ENCODE measurements at places on chromosomes 2 and 18.
A peak's percentile ranks its signal among the peaks of the same experiment; 100 is the strongest.

GRCh38 chr18:2406544-2406943 is 164.8 kb downstream of the METTL4 start:
- H3K27ac ChIP-seq: no peak overlapping the region
- no peak for DNase-seq
- H3K4me3 ChIP-seq: no peak overlapping the region
- no peaks in the 10 kb centered on the region for H3K36me3 ChIP-seq

DNA sequence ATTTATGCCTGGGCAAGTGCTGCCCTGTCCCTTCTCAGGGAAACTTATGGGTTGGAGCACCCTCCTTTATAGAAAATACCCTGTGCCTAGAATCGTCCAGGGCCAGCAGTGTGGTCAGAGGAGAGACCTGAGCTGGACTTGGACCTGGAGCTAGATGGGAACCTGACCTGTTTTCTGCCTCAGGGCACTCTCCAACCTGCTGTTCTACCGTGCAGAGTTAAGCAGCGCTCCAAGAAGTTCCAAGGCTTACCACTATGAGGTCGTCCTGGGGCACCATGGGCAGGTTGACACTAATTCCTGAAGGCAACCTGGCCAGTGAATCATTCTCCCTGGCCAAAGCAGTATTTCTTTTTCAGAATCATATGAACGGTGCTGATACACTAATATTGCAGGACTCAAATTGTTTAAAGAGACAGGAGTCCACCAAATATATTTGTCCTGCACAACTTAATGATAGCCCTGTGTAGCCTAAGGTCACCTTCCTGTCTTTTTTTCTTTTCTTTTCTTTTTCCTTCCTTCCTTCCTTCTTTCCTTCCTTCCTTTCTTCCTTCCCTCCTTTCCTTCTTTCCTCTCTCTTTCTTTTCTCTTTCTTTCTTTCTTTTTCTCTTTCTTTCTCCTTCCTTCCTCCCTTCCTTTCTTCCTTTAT is 455.4 kb upstream of the HNMT start:
- H3K36me3 ChIP-seq: no peaks in the 10 kb centered on the region
- H3K4me1 ChIP-seq: no peaks in the 10 kb centered on the region
- DNase-seq: no peak
- no peak overlapping the region for H3K4me3 ChIP-seq
- no peaks in the 10 kb centered on the region for H3K27me3 ChIP-seq

DNA sequence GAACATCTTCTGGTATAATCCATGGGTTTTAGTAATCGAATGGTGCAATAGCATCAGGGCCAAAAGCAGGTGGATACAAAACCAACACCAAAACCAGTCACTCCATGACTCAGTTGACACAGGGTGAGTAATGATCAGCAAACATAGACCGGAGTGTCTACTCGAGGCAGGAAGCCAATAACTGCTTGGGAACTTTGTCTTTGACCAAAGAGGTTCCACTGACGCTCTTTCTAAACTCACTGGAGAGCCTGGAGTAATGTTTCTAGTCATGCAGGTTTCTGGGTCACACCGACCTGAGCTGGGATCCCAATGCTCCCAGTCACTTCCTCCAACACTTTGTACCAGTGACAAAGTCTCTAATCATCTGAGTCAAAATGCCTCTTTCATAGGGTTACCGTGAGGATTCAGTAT is 30.9 kb downstream of the MREG start:
- H3K36me3 ChIP-seq: peaks cover 4% of the 10 kb centered on the region
- peaks cover 30% of the 10 kb centered on the region for H3K4me1 ChIP-seq
- no peaks in the 10 kb centered on the region for H3K27me3 ChIP-seq
- H3K27ac ChIP-seq: peak overlapping the region; percentile 60

GRCh38 chr2:221747289-221747972 is 175.3 kb upstream of the EPHA4 start:
- no peak overlapping the region for H3K27ac ChIP-seq
- no peak for DNase-seq
- no peaks in the 10 kb centered on the region for H3K4me1 ChIP-seq
- no peaks in the 10 kb centered on the region for H3K27me3 ChIP-seq
- no peaks in the 10 kb centered on the region for H3K36me3 ChIP-seq

DNA sequence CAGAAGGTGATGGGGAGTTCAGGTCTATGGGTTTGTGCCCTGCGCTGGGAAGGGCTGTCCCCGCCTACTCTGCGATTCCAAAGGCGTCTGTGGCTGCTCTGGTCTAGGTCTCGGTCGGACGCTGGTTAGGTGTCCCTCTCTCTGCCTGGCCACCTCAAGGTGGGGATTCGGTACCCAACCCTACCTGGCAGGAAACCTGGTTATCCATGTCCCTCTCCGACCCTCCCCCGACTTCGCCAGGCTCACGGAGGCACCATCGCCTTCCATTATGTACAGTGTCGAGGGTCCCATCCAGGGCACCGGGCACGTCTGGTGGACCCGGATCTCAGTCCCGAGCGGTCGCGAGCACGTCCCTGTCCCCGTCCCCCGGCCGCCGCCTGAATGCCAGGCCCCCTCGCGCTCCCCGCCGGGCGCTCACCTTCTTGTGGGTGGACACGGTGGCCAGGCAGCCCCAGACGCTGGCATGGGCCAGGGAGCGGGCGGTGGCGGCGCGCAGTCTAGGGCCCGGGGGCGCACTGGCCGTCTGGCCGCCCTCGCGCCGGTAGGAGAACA is 628 bp downstream of the CREG2 start:
- no peak for DNase-seq
- no peaks in the 10 kb centered on the region for H3K36me3 ChIP-seq
- H3K27ac ChIP-seq: no peak overlapping the region
- peaks cover 4% of the 10 kb centered on the region for H3K27me3 ChIP-seq
- peak overlapping the region; percentile 71 for H3K4me3 ChIP-seq
- peaks cover 18% of the 10 kb centered on the region for H3K4me1 ChIP-seq

- no peaks in the 10 kb centered on the region for H3K27me3 ChIP-seq
- DNase-seq: no peak
- H3K4me3 ChIP-seq: no peak overlapping the region
- no peaks in the 10 kb centered on the region for H3K36me3 ChIP-seq
Observed at GRCh38 chr18:5998907-5999306, 103.6 kb upstream of the TMEM200C start.

- H3K4me3 ChIP-seq: no peak overlapping the region
- no peaks in the 10 kb centered on the region for H3K27me3 ChIP-seq
- H3K4me1 ChIP-seq: no peaks in the 10 kb centered on the region
- H3K27ac ChIP-seq: no peak overlapping the region
- H3K36me3 ChIP-seq: no peaks in the 10 kb centered on the region
Observed at GRCh38 chr2:58064086-58064485, 17.5 kb downstream of the VRK2 start.

DNA sequence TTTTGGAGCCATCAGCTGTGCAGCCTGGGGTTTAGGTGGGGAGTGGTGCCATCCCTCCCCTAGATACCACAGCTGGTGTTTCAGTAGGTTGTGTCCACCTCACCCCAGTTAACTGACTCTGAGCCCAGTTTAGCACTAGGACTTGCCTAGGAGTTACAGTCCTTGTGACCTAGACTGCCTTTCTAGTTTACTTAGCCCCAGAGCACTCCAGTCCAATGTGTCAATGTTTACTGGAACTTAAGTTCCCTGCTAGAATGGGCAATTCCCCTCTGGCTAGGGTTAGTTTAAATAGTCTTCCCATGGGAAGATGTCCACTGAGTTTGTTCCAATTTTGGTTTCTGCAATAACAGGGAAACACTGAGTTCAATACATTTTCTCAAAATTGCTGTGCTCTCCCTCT is 909.2 kb downstream of the CCDC85A start:
- DNase-seq: no peak
- no peak overlapping the region for H3K4me3 ChIP-seq
- H3K36me3 ChIP-seq: no peaks in the 10 kb centered on the region
- no peaks in the 10 kb centered on the region for H3K27me3 ChIP-seq
- H3K4me1 ChIP-seq: no peaks in the 10 kb centered on the region

GRCh38 chr2:46530639-46531038 is 51.3 kb downstream of the TMEM247 start:
- H3K4me3 ChIP-seq: no peak overlapping the region
- H3K27ac ChIP-seq: no peak overlapping the region
- DNase-seq: no peak
- H3K4me1 ChIP-seq: peaks cover 8% of the 10 kb centered on the region
- peaks cover 2% of the 10 kb centered on the region for H3K27me3 ChIP-seq
- H3K36me3 ChIP-seq: no peaks in the 10 kb centered on the region

- H3K27me3 ChIP-seq: no peaks in the 10 kb centered on the region
- peak; percentile 21 for DNase-seq
- H3K4me1 ChIP-seq: no peaks in the 10 kb centered on the region
- no peaks in the 10 kb centered on the region for H3K36me3 ChIP-seq
- H3K27ac ChIP-seq: no peak overlapping the region
- no peak overlapping the region for H3K4me3 ChIP-seq
Observed at GRCh38 chr2:185215497-185215896, 523.1 kb upstream of the FSIP2 start.

GRCh38 chr18:49050452-49050851 is 99.7 kb upstream of the SMAD7 start:
- H3K36me3 ChIP-seq: no peaks in the 10 kb centered on the region
- H3K4me3 ChIP-seq: no peak overlapping the region
- DNase-seq: no peak

DNA sequence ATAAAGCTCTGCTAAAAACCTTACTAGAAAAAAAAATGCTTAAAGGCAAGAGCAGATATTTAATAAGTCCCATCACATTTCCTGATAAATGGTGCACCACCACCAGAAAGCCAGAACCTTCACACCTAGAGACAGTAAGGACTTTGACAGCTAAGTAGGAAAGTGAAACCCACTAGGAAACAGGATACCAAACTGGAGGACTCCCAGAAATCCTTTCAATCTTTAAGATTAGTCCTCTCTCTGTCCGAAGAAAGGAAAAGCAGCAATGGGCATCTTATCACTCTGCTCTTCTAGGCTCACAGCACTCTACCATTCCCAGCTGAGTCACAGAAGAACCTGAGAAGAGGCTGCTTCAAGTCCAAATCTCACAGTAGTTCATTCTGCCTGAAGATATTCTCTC is 3.7 kb downstream of the DYM start:
- peaks cover 44% of the 10 kb centered on the region for H3K4me1 ChIP-seq
- H3K27me3 ChIP-seq: no peaks in the 10 kb centered on the region
- H3K4me3 ChIP-seq: no peak overlapping the region
- no peak overlapping the region for H3K27ac ChIP-seq
- DNase-seq: no peak

DNA sequence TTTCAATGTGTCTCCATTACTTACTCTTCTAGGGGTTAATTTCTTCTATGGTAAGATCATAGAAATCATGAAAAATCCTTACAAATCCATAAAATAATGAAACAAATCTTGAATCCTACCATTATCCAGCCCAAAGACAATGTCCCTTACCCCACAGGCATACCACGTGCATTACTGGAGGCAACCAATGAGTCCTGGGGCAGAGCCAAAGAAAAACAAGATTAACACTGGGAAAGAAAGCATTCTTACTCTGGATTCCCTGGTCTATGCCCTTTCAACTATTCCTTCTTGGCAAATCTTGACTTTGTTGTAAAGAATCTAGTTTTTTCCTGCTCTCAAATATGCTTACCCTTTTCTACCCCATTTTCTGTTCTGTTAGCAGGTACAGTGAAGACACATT is 3.1 kb upstream of the GALNT1 start:
- H3K4me1 ChIP-seq: peaks cover 14% of the 10 kb centered on the region
- no peak overlapping the region for H3K4me3 ChIP-seq
- no peak overlapping the region for H3K27ac ChIP-seq
- no peak for DNase-seq
- H3K36me3 ChIP-seq: no peaks in the 10 kb centered on the region

- no peaks in the 10 kb centered on the region for H3K27me3 ChIP-seq
- no peaks in the 10 kb centered on the region for H3K4me1 ChIP-seq
- H3K36me3 ChIP-seq: no peaks in the 10 kb centered on the region
- no peak for DNase-seq
- no peak overlapping the region for H3K4me3 ChIP-seq
Observed at GRCh38 chr2:211867845-211868451, 670.7 kb downstream of the ERBB4 start.

- H3K27ac ChIP-seq: no peak overlapping the region
- no peaks in the 10 kb centered on the region for H3K4me1 ChIP-seq
- H3K4me3 ChIP-seq: no peak overlapping the region
- no peaks in the 10 kb centered on the region for H3K27me3 ChIP-seq
Observed at GRCh38 chr2:75728614-75729419, 18.1 kb upstream of the GCFC2 start.

DNA sequence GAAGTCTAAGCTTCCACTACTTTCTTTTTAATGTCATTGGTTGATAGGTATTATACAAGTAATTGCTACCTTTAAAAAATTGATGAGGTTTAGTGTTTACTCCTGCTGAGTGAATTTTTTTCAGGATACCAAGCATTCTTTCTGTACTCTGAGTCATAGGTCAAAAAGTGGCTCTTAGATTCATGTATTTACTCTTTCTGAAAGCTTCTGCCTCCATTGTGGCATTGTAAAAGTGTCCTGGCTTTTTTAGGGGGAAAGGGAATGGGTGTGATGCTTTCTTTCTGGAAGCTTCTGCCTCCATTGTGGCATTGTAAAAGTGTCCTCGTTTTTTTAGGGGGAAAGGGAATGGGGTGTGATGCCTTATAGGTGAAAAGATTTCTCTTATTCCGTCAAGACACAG is 286.5 kb downstream of the LPIN1 start:
- H3K4me1 ChIP-seq: no peaks in the 10 kb centered on the region
- H3K36me3 ChIP-seq: no peaks in the 10 kb centered on the region
- H3K4me3 ChIP-seq: no peak overlapping the region
- no peak overlapping the region for H3K27ac ChIP-seq
- no peak for DNase-seq

DNA sequence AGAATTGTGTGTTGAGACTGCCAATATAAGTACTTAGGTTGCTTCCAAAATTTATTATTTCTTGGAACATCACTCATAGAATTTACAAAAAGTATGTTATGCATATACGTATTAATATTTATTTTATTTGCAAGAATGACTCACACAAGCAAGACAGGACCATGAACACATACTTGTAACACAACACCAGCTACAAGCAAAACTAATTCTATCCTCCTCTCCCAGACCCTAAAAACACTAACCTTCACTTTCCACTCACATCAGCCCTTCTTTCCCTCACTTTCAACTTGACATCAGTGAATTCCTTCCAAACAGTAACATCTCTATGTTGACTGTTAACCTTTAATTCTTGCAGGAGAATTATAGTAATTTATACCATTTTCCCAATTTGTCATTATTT is 24.3 kb downstream of the OSBPL1A start:
- H3K27ac ChIP-seq: no peak overlapping the region
- no peak overlapping the region for H3K4me3 ChIP-seq
- no peaks in the 10 kb centered on the region for H3K4me1 ChIP-seq
- H3K27me3 ChIP-seq: 0 out of 3 replicates have a peak, but pooled peaks cover 9% of the 10 kb centered on the region
- DNase-seq: no peak

- H3K36me3 ChIP-seq: no peaks in the 10 kb centered on the region
- H3K4me1 ChIP-seq: peaks cover 31% of the 10 kb centered on the region
- H3K4me3 ChIP-seq: peak overlapping the region; percentile 78
Observed at GRCh38 chr2:130391872-130392670, 36.2 kb downstream of the PTPN18 start.

- no peak for DNase-seq
- no peaks in the 10 kb centered on the region for H3K36me3 ChIP-seq
Observed at GRCh38 chr18:22320155-22320554, 97.6 kb downstream of the CTAGE1 start.
